ENCODE measurements at places on chromosomes 2 and 18.
A peak's percentile ranks its signal among the peaks of the same experiment; 100 is the strongest.

DNA sequence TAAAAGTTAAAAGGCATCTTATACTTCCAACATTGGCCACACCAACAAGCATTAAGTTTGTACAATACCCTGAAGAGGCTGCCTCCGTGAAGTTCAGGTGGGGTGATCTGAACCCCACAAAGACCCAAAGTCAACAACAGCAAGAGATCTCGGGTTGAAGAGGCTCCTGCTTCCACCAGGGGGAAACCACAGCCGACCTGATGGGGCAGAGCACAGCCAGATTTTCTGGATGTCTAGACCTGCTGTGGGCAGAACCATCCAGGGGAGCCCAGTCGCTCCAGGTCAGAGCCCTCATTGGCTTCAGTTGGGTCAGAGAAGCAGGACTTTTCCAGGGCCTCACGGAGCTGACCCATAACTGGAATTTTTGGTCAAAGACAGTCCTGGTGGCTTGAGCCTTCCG lies 66.5 kb upstream of the ACKR3 start:
- no peak for DNase-seq

- peak; percentile 28 for DNase-seq
Measured at GRCh38 chr2:38997781-38998180, 108.1 kb downstream of the ARHGEF33 start.

DNA sequence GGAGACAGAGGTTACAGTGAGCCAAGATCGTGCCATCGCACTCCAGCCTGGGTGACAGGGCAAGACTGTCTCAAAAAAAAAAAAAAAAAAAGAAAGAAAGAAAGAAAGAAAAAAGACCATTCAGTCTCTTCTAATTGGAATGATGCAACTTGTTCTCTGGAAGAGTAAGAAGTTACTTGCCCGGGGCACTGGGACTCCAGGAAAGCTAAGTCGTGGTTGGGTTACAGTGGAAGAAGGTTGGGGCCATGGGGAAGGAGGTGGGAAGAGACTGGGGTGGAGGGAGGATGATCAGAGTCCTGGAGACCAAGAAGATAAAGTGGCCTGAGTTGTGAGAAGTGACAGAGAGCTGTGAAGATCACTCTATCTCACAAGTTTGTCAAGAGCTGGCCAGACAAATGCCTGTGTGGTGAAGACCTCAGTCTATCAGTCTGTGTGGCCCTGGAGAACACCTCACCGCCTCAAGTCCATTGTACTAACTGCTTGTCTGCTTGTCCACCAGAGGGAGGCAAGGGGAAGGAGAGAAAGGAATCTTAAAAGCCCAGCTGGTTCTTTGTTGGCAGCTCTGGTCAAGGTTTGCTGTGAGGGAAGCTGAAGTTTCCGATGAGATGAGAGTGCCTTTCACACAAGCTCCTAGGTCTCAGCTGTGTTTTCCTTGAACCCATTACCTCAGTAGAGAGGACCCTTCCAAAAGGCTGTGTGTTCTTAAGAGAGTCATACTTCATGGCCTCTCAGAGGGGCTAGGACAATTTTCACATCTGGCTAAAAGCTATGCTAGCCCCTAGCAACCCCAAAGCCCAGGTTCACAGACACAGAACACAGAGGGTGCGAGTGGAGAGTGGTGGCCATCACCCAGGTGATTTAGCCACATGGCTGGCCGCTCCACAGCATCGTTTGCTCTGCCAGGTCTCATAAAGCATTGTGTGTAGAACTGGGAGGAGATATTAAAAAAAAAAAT lies 72.0 kb upstream of the TMEM178A start:
- DNase-seq = peak; percentile 85

DNA sequence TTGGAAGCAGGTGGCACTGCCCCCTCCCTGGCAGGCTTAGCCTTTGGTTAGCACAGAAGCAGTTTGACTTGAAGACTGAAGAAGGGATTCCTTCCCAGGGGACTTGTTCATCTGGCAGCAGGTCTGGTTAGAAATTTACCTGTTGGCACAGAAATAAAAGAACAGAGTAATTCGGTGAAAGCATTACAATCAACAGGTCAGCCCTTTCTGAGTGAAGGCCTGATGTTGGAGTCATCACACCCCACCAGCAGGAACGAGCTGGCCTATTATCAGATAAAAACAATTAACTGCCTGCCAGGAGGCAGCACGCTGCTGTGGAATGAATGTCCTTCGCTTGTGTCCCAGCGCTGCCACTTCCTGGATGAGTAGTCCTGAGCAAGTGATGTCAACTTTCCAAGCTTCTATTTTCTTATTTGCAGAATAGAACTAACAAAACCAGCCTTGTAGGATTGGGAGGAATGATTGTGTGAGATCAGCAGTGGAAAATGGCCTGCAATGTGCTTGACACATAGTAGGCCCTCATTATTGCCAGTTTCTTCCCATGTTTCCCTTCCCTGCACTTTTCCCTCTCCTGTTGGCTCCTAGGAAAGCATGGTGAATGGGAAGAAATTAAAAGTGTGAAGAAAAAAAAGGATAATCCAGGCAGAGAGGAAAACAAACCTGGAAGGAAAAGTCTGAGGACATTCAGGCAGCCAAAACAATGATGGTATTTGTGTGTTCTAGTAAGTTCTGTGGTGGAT lies 29.0 kb downstream of the LGALSL start:
- DNase-seq = peak; percentile 65

- DNase-seq = no peak
Measured at GRCh38 chr2:215368493-215368809, 56.6 kb downstream of the ATIC start.

Data from hematopoietic multipotent progenitor cell treated with erythropoietin and hydrocortisone succinate and interleukin-3 and kit ligand, for 4 days (in vitro differentiated cells).